ENCODE measurements at places on chromosomes 5 and 9.

DNA sequence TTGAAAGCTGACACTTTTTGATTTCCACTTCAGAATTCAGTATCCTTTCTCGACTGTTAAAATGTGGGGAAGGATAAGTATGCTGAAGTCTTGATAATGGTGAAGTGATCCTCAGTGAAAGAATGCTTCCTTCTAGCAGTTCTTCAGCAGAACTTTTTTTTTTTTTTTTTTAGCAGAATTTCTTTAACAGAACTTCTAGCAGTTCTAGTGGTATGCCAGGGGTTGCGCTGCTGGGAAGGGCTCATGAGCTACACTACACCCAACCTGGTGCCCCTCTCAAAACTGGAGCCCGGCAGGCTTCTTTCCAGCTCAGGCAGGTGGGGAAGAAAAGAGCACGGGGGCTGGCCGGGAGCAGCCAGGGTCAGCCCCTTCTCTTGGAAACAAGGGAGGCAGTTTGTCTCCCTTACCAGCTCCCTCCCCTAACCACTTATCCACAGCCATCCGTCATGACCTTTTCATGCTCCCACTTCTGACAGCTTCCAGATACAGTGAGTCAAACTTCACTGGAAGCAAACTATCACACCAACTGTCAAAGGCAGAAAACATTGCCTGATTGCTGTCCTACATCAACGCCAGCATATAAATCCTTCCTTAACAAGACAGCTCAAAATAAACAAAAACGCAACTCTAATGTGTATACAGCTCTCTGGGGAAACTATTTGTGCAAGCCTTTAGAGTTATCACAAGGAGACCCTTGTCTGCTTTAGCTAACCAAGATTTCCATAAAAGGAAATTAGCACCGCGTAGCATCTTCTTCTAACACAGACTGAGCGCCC, 211.5 kb downstream of the GAPVD1 start:
- no peak for DNase-seq

DNA sequence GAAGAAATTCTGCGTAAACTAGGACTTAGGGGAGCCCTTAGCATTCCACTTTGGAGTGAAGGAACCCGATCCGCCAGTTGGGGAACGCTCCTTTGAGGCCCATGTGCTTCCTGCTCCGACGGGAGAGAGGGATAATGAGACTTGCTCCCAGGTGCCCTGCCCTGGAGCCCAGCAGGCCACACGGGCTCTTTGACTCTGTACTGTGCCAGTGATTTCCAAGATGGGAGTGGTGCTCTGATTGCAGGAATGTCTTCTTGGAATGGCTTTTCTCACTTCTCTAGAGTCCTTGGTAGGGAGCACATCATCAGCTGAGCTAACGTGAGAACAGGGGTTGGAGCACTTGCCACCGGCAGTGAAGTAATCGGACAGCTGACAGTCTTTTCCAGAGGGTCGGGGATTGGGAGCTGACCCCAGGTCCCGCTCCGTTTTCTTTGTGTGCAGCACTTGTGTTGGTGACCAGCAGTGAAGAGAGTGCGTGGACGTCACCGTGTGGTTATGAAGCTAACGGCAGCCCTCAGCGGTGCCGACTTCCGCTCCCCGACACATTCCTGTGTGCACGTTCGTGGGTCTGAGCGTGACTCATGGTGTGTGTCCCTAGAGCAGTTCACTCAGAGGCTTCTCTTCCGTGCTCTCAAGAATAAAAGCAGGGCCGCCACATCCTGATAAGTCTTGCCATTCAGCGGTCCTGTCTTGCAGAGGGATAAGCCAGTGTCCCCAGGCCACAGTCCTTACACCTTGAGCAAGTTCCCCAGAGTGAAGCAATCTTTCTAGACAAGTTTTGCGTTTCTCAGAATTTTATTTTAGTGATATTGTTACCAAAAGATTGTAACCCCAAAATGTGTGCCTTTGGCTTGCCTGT, 25.6 kb downstream of the ABL1 start:
- DNase-seq, result no peak

DNA sequence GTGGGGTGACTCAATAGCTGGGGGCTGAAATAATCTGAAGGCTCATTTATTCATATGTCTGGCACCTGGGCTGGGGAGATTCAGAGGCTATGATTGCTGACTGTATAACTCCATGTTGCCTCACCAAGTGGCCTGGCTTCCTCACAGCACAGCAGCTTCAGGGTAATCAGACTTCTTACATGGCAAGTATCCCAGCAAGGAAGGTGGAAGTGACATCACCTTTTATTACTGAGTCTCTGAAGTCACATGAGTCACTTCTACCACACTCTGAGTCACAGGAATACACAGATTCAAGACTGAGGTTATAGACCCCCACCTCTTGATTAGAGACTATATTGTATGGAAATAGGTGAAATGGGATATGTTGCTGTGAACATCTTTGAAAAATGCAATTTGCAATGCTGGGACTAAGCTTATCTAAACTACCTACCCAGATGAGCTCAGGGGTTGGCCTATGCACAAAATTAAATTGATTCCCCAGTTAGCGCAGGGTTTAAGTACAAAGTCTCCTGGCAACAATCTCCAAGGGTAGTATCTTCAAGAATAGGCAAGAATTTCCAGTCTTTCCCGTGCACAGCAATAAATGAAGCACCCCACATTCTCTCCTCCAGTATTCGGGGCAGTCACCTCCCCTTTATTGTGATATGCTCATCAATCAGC, 553.1 kb downstream of the LRRC70 start:
- no peak for DNase-seq

DNA sequence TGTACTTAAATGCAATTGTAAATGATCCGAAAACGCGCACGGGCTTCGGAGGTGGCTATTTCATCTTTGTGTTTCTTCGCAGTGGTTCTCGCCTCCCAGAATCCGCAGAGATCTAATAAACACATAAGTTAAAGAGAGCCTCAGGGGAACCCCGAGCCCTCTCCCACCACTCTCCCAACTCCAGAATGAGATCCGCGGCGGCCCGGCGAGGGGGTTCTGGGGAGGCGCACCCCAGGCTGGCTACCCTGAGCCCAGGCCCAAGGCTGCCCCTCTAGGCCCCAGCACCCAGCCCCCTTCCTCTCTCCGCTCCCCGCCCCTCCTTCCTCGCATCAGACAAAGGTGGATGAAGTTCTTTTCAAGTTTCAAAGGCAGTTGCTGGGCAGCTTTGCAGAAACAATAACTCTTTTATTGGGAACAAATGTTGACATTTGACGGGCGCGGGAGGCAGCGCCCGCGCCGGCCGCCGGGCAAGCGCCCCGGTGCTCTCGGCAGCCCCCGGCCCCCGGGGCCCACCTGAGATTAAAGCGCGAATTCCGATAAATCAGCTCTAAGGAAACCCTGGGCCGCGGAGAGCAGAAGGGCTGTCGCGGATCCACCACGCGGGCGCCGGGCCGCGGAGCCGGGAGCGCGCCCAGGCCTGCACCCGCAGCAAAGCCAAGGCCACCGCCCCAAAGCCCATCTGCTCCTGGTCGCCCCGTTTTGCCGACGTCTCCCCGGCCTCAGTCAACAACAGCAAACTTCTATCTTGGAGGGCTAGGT, 8.4 kb downstream of the IRX2 start:
- DNase-seq, result no peak

GRCh38 chr9:97059626-97060025, 20.7 kb upstream of the CTSV start:
- no peak for DNase-seq

- no peak for DNase-seq
These were observed 30.5 kb upstream of the CREBRF start for GRCh38 chr5:173025651-173026050.
